ENCODE measurements at places on chromosomes 2 and 18.

DNA sequence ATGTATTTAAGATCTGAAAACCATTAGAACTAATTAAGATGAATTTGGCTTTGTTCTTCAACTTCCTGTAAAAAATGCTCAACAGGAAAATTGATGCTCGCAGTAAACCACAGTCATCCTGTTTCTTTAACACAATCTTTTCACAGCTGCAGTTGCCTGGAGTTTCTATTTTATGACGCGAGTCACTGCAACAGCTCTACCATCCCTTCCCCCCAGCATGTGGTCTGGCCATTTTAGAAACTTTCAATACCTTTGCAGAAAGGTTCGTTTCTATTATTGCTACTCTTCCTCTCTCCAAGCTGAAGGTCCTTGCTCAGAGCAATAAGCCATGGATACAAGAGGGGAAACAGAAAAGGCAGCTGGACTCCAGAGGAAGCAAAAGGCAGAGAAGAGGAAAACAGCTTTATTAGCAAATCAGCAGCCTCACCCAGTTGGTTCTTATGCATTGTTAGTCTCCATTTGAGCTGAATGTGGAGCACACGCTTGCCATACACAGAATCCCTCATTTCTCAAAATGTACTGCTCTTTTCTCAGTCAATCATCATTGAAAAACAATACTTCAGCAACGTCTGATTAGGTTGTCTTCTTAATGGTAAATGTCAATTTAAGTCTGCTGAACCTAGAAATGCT is 3.9 kb downstream of the WIPF1 start:
- no peak for DNase-seq

- DNase-seq: no peak
Observed at GRCh38 chr2:236359426-236360045, 95.3 kb upstream of the ASB18 start.

GRCh38 chr2:37454851-37455762 is 110.7 kb downstream of the QPCT start:
- no peak for DNase-seq

GRCh38 chr2:176132205-176133171 is 3.0 kb downstream of the HOXD8 start:
- DNase-seq: no peak

GRCh38 chr2:225037415-225038230 is 4.6 kb downstream of the DOCK10 start:
- DNase-seq: no peak

DNA sequence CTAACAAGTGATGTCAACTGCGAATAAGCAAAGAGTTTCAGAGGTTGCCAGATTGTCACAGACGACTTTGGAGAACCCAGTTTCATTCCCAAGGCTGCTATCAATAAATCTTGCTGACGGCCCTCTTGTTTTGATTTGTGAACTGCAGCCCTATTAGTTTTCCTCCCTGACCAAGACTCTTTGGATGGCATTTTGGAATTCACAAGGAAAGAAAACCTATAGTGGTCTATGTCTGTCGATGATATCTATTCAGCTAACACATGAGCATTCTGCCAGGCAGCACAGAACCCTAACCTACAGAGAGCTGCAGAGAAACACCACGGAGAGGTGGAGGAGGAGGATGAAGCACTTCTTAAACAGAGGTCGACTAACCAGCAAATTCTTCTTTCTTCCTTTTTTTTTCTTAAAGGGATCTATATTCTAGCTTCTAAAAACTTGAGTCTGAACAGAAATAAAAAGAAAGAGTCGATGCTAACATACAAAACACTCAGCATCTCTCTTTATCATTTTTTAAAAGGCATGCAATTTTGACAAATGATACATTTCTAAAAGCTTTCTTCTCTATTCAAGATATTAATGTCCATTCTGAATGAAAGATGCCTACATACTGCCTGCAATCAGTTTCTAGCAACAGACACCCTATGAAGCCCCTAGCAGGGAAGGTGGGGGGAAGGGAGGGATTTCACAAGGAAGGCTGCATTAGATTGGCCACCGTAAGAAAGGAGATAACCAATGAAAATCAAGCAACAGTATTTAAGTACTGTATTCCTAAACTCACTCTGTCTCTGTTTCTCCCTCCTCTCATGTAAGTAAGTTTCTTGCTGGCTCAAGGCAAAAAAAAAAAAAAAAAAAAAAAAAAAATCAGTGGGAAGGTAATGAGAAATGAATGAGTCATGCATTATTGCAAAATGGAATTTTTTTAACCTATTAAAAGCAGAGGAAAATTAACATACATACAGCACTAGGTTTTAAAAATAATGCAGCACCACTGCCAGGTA is 83.0 kb upstream of the CHRNA1 start:
- peak; percentile 50 for DNase-seq

DNA sequence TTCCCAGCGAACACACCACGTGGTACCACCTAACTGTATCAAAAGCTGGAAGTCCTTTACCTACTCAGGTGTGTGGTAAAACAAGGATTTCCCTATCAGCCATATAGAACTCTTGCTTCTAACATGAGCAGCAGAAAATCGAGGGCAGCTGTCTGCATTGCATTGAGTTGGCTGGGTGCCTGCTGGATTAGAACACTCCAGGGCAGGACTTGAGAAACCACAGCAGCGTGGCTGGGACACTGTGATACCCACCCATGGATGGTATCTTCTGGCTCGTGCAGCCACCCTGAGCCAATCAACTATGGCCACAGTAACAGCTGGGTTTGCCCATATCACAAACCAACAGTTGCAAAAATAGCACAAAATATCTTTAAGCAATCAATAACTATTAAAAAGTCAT is 188.3 kb downstream of the FBXO15 start:
- DNase-seq: no peak

DNA sequence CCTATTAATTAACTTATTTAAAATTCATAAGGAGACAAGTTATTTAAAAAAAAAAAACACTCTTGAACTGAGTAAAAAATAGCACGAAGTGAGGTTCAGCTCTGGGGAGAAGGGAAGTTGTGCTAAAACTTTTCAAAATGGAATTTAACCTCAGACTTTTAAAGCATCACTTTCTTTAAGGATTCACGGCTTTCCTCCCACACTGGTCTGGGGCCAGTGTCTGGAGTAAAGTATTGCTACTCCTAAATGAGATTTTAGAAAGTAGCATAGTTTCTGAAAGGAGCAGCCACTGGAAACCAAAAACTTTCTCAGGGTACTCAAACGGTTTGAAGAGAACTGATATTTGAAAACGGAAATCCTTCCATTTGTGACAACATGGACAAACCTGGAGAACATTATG is 97.7 kb upstream of the CYP1B1 start:
- no peak for DNase-seq

DNA sequence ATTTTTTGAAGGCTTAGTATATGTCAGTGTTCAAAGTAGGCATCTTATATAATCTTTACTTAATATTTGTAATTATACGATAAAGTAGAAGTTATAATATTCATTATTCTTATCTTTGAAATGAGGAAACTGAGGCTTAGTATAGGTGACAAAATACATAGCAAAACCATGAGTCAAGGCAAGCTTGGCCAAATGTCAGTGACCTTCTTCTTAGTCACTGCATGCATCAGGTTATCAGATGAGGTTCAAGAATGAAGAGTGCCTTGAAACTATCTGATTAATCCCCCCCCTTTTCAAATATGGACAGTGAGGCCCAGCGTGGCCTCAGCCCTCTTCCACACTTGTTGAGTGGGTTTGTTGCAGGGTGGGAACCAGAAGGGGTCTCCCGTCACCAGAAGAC is 59.3 kb downstream of the PMAIP1 start:
- no peak for DNase-seq

- no peak for DNase-seq
Observed at GRCh38 chr2:142100970-142101369, 29.8 kb downstream of the LRP1B start.

GRCh38 chr2:130385709-130386108 is 29.9 kb downstream of the PTPN18 start:
- DNase-seq: no peak

DNA sequence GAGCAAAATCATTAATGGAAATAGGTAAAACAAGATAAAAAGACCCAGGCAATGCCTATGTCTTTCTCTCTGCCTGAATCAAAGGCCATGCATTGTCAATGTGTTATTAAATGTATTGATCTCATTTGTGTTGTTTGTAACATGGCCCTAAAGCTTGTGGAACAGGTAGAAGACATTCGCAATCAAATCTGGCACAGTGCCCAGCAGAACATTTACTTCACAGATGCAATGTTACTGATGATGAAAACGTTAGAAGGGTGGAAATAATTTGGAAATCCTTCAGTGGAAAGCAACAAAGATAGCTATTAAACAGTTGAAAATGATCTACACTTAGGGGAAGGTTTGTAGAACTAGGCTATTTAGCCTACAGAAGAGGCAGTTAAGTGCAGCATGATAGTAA is 368.2 kb downstream of the EPHA4 start:
- no peak for DNase-seq

Measured in PC-9 (cell line).